Activated CD8-positive, alpha-beta memory T cell treated with anti-CD3 and anti-CD28 coated beads, Interleukin-2, amount 50 U/mL, for 4 hours (primary cell): ENCODE measurements at places on chromosomes 7 and 10.

GRCh38 chr7:15820319-15820718 lies 133.8 kb upstream of the MEOX2 start:
- DNase-seq, result no peak

- DNase-seq, result no peak
These were observed 329.0 kb downstream of the ACTR3B start for GRCh38 chr7:153088601-153089000.

GRCh38 chr7:156940421-156941122 lies 8.9 kb upstream of the NOM1 start:
- no peak for DNase-seq

GRCh38 chr10:22461891-22462290 lies 116.6 kb downstream of the SPAG6 start:
- DNase-seq, result no peak

DNA sequence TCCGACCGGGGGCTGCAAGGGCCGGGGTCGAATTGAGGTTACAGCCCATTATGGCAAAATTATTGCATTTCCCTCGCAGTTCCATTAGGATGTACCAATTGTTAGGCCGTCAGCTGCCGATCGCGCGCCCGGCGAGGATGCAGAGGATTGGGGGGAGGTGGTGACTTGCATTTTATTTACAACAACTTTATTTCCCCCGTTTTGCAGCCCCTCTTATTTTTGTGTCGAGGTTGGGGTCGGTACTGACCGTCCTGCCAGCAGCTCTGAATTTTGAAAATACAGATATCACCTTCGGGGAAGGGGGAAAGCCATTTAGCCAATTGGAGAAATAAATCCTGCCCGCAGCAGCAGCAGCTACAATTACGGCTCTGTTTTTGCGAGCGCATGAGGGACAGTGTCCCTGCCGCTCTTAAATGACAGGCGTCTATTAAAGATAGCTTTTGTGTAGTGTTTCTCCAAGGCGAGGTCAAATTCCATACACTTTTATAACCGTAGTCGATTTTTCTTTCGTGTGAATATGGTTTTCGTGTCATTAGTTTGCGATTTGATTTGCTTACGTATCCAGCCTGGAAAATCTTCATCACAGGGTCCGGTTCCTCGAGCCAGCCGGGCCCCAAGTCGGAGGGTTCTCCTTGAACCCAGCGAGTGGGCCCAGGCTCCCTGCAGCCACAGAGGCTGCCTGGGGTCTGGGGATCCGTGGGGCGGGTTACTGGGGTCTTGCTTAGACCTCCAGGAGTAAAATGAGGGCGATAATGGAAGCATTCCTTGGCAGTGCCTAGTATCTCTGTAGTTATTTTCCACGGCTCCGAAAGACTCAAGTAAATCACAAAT lies 684 bp upstream of the HOXA5 start:
- DNase-seq, result no peak

DNA sequence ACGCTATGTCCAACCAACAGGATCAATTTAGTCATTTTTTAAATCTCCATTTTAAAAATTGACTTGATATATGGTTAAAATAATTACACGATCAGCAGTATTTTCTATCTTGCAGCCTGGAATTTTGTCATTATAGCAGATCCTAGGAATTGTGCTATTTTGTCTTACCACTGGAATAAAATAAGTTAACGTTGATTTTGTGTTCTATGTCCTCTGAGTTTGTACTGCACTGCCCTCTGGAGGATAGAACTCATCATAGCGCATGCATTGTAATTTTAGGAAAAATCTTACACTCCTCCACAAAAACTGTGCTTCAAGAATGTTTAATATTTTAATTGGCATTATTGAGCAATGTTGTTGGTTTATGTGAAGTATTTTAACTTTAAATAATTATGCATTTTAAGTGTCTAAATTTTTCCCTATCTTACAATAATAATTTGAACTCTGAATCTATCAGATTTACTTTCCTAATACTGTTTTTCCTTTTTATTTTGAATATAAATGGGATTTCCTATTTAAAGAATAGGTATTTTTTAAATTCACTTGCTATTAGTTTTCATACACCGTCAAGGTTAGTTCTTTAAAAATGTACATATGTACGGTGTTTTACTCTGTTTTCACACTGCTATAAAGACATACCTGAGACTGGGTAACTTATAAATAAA lies 220.1 kb downstream of the PPP1R3A start:
- DNase-seq, result no peak

- no peak for DNase-seq
These were observed 10.1 kb downstream of the SLC39A12 start for GRCh38 chr10:17961551-17962422.

GRCh38 chr7:83178066-83178465 lies 15.4 kb upstream of the PCLO start:
- no peak for DNase-seq

DNA sequence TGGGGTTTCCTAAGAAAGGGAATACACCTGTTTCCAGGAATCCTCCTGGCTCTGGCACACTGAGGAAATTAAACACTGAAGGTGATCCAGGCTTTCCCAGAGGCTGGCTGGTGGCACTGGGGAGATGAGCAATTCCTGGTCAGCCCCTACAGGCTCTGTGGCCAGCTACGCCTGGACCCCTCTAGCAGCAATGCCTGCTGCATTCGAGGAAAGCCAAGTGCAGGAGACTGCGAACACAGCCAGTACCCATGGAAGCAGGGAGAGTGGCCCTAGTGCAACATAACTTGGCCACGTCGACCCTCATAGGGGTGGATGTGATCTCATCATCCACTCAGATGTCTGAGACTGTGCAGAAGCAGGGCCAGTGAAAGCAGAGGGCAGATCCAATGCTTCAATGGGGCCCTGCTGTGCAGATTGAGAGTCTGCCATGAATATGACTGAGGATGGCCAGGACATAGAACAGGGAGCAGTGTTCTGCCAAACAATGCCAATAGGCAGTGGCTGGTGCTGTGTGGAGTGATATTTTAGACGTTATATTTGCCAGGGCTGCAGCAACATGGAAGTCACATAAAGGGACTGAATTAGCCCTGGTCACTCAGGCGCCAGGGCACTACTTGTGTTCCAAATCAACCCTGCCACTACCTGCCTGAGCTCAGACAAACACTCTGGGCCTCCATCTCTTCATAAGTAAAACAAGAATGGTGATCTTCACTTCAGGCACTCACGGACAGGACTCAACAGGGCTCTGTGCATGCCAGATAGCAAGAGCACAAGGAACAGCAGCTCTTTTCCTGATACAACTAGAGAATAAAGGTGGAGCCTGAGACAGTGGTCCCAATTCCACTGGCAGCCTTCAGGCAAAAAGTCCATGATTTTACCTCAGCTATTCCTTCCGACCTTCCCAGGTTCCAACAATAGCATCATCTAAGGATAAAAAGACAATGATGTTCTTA lies 2.4 kb downstream of the ZNF488 start:
- DNase-seq, result no peak

DNA sequence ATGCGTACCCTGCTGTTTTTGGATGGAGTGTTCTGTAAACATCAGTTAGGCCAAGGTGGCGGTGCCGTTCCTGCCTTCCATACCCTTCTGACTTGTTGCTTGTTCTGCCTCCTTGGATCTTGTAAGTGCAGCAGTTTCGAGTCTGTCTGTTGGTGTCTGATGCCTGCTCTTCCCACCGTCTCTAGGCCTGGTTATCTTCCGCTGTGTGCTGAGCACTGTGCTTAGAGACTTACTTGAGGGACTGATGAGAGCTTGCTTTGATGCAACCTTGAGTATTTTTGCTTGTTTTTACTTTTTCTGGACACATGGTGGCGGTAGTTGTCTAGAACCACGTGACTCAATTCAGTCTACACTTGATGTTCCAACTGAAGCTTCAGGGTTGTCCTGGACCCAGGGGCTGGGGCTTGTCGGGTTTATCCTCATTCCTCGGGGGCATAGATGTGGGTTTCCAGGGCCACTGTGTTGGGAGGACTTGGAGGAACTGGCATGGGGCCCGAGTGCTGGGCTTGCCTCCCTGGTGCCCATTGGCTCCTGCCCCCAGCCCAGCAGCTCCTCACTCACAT lies 14.4 kb upstream of the SPRN start:
- DNase-seq, result no peak

DNA sequence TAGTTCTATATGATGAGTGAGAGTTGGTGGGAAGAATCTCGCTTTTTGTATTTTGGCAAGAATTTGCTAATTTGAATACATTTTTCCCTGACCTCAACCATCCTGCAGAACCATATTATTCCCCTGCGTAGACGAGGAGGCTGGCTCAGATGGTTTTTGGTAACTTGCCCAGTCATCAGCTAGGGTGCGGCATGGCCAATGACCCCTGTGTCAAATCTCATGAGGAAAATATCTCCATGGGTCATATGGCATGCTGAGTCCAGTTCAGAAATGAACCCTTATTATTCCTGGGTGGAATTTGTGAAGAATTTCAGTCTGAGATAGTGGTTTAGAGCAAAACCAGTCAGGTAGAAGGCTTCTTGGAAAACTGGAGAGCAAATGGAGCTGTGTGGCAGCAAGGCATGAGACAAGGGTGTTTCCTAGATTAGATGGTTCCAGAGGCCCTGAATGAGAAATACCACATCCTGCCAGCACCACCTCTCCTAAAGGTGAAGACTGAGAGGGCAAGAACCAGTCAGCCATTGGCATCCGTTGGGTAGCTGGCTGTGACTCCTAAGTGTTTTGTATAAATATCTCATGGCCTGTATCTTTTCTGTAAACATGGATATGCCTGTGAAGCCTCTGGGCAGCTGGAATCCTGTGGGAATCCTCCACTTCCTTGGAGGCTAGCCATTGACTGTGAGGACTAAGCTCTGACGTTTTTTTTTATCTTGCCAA lies 5.8 kb upstream of the UPP1 start:
- DNase-seq, result no peak

- DNase-seq, result no peak
These were observed 227.6 kb upstream of the NPSR1 start for GRCh38 chr7:34430456-34430855.

- DNase-seq, result no peak
These were observed 115.8 kb downstream of the SORBS1 start for GRCh38 chr10:95445223-95445836.

DNA sequence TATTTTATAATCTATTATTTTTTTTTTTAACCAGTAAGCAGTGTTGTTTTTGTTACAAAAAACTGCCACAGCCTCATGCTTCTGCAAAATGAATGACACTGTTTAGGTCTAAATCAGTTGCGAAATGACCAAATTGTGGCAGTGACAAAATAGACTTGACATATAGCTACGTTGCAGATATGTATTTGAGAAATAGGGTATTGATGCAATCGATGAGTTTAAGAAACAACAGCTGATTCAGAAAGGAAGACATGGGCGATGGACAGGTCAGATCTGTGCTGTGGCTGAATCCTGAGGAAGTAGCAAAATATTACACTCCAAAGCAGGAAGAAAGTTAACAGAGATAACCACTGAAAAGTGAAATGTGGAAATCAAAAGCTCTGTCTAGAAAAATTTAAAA lies 89.0 kb upstream of the STEAP4 start:
- DNase-seq, result no peak

- no peak for DNase-seq
These were observed 77.1 kb downstream of the INPP5A start for GRCh38 chr10:132614431-132615340.

DNA sequence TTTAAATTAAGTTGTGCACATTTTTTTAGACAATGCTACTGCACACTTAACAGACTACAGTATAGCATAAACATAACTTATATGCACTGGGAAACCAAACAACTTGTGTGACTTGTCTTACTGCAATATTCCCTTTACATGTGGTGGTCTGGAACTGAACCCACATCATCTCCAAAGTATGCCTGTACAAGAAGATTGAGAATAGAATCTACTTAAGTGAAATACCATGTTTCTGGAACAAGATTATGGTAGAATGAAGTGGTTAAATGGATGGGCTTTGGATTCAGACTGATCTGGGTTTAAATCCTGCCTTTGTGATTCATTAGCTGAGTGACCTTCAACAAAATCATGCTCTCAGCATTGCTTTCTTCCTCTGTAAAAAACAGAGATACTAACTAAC lies 30.7 kb downstream of the CUL2 start:
- no peak for DNase-seq

GRCh38 chr10:13337827-13338196 lies 10.3 kb downstream of the SEPHS1 start:
- no peak for DNase-seq

- no peak for DNase-seq
These were observed 31.6 kb downstream of the GARIN1A start for GRCh38 chr7:128703609-128704241.

GRCh38 chr7:39294022-39294421 lies 272.2 kb upstream of the YAE1 start:
- no peak for DNase-seq

DNA sequence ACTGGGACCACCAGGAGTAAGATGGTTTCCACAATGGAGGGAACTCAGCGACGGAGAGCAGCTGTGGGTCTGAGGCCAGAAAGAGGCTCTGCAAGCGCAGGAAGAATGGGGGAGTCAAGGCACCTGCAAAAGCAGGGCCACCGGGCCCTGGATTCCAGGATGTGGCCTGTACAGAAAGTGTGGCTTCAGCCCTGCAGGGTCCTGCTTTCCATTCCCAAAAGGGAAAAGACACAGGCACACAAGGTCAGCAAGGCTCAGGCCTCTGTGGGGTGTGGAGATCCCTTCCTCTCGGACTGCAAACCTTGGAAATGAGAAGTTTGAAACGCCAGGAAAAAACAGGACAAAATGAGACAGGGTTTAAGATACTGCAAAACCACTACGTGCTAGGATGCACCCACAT lies 232.5 kb downstream of the TNS3 start:
- DNase-seq, result no peak

DNA sequence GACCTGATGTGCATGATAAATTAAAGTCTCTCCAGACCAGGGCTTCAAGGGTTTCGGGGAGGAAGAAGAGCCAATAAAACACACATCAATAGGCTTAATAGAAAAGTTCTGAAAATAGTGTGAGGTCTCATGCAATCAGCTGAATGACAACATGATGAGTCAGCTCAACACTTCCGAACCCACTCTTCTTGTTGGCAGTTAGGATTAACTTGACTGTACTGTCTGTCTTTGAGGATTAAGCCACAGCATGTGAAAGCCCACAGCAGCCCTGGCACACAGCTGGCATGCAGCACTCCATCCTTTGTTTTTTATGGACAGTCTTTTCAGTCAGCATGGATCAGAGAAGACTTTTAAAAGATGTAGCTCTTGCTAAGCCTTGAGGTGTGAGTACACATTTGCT lies 526.9 kb upstream of the VSTM2A start:
- DNase-seq, result no peak

- DNase-seq, result no peak
These were observed 210.3 kb downstream of the GPAM start for GRCh38 chr10:111973306-111973705.

DNA sequence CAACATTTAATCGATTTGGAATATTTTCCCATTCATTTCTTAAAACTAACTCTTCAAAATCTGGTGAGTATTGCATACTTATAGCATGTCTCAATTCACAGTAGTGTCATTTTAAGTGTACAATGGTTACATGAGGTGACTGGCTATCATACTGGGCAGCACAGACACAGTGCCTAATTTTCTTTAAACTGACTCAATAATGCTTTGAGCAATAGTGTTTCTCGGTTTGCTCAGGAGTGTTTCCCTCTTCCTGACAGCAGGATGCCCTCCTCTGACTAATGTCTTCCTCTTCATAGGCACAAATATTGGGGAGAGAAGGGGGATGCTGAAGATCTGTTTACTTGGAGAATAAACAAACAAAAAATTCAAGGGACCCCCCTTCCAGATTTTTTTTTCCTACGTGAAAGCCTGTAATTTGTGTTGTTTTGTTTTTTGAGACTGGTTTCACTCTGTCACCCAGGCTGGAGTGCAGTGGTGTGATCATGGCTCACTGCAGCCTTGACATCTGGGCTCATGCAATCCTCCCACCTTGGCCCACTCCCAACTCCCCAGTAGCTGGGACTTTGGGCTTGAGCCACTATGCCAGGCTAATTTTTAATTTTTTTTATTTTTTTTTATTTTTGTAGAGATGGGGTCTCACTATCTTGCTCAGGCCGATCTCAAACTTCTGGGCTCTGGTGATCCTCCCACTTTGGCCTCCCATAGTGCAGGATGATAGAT lies 2.2 kb downstream of the MRC1 start:
- no peak for DNase-seq
